H9 (cell line): ENCODE measurements at places on chromosomes 12 and 14.

GRCh38 chr12:123059500-123059899, 79.0 kb downstream of the ARL6IP4 start:
- no peak for DNase-seq

DNA sequence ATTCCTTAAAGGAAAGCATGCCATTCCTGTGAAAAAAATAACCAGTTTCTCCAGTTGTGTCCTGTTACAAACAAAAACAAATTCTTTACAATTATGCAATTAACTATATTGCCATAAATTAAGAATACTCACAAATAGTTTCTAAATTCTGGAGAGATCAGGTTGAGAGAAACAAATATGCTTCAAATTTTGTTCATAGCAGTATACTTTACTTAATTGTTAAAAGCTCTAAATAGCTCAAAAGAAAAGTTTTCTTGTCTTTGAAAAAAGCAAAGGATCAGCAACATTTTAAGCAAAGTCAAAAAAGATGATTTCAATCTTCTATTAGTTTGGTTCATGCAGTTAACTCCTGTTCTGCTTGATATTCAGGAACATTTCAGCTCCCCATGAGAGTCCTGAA, 109.7 kb downstream of the EML1 start:
- no peak for DNase-seq

- no peak for DNase-seq
These were observed 206.2 kb downstream of the NAV3 start for GRCh38 chr12:78036874-78037273.

- DNase-seq: no peak
These were observed 404.7 kb downstream of the APAF1 start for GRCh38 chr12:99049774-99050173.

DNA sequence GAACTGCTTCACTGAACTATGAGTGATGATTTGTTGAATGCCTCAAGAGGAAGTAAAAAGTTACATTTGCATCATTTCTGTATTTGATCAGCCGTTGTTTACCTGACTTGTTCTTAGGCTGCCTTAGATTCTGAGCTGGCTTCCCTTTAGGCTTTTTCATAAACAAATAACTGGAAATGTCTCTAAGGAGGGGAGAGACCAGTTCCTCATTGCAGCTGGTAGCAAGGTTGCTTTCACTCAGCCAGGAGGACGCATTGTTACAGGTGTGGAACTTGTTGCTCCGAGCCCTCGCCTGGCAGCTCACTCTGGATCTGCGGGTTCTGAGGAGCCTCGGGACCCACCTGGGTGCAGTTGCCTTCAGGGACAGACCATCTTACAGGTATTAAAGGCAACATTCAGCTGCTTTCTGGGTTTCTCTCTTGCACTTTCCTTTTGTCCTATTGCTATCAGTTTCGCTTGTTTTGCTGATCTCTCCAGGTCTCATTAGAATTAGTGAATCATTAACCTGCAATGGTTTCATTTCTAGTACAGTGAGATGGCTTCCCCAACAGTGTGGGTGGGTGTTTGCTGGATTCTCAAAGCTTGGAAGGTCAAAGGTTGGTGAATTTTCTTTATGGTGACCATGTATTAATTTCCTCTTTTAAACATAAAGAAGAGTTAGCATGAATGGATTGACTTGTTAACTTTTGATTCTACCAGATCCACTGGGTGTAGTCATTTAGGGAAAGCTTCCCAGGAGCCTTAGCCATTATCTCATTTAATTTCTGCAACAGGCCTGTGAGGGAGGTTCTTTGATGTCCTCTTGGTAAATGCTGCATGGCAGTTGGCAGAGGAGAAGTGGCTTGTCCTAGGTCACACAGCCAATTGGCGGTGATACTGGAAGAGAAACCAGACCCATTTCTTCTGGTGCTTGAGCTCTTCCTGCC, at the start of gene PLEKHG7:
PLEKHG7 (plus strand) TSS at position 236 of the 926 bp plus-strand sequence. CDS start 3,643 bp downstream, outside the sequence.
- no peak for DNase-seq
